ENCODE measurements at places on chromosomes 13 and 19. TPM values are rescaled to one million over a fixed set of nuclear protein-coding genes. Genes with fewer than 3 reads are reported as not detected.

GRCh38 chr19:10045371-10045770, 32.1 kb downstream of the RDH8 start:
- DNase-seq, result no peak

DNA sequence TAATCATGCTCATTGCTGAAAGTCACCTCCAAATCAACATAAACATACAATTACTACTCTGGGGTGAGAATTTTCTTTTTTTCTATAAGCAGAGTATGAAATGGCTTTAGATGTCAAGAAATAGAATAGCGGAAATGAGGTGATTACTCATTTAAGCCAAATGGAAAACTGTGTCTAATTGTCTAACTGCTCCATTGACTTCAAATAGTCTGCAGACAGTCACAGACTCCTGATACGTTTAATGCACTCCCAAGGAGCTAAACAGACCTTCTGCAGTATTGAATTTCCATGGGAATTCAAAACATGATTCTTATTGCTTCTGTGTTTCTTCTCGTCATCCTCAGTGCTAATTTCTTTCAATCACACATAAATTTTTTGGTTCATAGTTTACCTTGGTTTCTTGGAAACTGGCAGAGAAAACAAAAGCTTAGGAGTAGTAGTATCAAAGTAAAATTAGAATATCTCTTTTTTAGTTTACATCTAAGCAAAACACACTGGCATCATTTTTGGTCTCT, 865.2 kb upstream of the SLC10A2 start:
- no peak for DNase-seq

GRCh38 chr13:38350114-38350617, 515 bp downstream of the UFM1 start:
- peak; percentile 59 for DNase-seq

- DNase-seq, result no peak
Observed at GRCh38 chr13:60433505-60433904, 36.5 kb downstream of the TDRD3 start.

GRCh38 chr19:33233056-33233873, 7.6 kb upstream of the SLC7A10 start:
- DNase-seq, result no peak

GRCh38 chr13:112765731-112766130, 75.9 kb downstream of the ATP11A start:
- no peak for DNase-seq

Gene ZNF729
- total RNA-seq, result not detected

Gene ZNF541
- 1.5 TPM for total RNA-seq

Data from lower leg skin (tissue), 4 donors.